NCI-H187 treated with DMSO at 0.1 percent for 48 hours (cell line): ENCODE measurements at places on chromosomes 13 and 19.
A peak's percentile ranks its signal among the peaks of the same experiment; 100 is the strongest.

- DNase-seq, result no peak
Observed at GRCh38 chr19:4541114-4541805, 1.4 kb upstream of the LRG1 start.

DNA sequence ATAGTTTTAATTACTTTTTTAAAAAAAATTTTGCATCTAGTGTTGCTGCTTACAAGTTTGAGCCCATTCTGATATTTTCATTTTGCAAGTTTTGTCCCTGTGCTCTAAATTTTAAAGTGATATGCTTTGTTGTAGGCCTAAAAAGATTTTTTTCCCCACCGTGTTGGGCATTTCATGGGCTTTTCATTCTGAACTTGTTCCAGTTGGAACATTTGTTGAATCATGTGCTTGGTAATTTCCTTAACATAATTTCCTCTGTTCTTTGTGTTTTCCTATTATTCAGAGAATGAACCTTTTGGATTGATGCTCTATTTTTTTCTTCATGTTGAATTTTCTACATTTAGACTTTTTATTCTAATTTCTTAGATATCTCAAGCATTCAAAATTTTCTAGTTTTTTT, 206.4 kb upstream of the SPRY2 start:
- DNase-seq, result no peak

GRCh38 chr13:113869263-113869662, 5.4 kb upstream of the GAS6 start:
- no peak for DNase-seq

DNA sequence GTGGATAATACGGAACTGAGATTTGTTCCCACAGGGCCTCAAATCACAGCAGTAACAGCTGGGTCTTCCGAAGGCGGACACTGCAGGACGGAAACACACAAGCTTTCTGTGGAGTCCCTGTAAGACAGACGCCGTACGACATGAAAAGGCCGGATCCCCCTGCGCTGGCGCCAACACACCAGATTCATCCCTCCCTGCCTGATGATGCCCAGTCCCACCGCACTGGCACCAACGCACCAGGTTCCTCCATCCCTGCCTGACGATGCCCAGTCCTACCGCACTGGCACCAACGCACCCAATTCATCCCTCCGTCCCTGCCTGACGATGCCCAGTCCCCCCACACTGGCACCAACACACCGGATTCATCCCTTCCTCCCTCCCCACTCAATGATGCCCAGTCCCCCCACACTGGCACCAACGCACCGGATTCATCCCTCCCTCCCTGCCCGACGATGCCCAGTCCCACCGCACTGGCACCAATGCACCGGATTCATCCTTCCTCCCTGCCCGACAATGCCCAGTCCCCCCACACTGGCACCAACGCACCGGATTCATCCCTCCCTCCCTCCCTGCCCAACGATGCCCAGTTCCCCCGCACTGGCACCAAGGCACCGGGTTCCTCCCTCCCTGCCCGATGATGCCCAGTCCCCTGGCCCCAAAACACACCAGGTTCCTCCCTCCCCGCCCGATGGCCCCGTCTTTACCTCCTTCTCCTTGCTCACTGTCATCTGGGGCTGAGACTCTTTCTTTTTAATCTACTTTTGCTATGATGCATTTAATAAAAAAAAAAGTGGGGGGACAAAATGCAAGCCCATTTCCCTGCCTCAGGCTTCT, 55.1 kb downstream of the RASA3 start:
- no peak for DNase-seq

DNA sequence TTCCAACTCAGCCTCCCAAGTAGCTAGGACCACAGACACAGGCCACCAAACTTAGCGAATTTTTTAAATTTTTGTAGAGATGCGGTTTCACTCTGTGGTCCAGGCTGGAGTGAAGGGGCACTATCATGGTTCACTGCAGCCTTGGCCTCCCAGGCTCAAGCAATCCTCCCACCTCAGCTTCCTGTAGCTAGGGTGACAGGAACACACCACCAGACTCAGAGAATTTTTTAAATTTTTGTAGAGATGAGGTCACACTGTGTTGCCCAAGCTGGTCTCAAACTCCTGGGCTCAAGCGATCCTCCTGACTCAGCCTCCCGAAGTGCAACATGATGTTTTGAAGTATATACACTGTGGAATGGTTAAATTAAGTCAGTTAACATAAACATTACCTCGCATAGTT, 263.6 kb downstream of the OXGR1 start:
- no peak for DNase-seq

- peak; percentile 24 for DNase-seq
Observed at GRCh38 chr13:94753327-94753726, 41.0 kb upstream of the SOX21 start.

GRCh38 chr19:55086730-55087541, 11.3 kb downstream of the EPS8L1 start:
- no peak for DNase-seq

GRCh38 chr19:51427201-51427600, 9.8 kb upstream of the SIGLEC10 start:
- DNase-seq, result no peak

DNA sequence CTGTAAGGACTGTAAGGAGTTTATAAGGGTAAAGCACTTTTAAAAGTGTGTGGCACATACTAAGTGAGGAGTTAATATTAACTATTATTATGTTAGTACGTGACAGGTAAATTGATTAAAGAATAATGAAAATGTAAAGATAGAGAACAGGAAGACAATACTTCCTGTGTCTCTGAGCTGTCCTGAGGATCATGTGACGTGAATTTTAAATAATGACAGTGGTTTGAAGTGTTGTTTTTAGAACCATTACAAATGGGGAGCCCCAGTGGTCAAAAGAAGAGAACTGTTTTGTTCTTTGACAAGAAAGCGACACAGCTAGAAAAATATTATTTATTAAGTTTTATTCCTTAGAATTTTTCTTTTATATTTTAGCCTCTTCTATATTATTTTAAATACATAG, 241.2 kb upstream of the STARD13 start:
- no peak for DNase-seq

DNA sequence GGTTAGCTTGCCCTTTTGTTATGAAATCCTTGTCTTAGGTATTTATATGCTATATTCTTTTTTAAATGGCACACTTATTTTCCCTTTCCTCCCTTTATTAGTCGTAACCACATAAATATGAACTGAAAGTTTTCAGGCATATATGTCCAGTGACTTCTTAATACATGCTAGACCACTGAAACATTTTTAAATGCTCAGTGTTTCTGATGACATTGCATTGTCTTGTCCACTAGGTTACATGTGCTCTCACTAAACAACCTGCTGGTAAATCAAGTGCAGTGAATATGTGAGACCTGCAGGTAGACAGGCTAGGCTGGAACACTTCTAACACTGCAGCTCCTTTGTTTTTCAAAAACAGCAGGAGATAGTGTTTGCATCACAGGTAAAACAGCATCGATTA, 332.6 kb upstream of the DACH1 start:
- no peak for DNase-seq

GRCh38 chr19:47509170-47509847, 5.6 kb downstream of the NAPA start:
- no peak for DNase-seq

DNA sequence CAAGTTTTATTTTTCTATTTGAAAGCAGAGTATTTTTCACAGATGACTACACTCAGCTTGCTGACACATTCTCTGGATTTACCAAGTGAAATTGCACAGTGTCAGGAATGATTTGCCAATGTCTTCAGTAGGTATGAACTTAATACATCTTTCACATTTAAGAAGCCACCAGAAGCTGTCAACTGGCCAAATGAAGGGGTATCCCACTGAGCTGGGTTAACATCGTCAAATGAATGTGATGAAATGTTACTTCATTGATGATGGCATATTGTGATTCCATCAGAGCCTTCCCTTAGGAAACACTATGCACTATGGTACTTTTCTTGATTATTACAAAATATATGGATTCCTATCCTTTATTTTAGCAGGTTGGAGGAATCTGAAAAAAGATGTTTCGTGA, 592.3 kb downstream of the FGF9 start:
- no peak for DNase-seq

DNA sequence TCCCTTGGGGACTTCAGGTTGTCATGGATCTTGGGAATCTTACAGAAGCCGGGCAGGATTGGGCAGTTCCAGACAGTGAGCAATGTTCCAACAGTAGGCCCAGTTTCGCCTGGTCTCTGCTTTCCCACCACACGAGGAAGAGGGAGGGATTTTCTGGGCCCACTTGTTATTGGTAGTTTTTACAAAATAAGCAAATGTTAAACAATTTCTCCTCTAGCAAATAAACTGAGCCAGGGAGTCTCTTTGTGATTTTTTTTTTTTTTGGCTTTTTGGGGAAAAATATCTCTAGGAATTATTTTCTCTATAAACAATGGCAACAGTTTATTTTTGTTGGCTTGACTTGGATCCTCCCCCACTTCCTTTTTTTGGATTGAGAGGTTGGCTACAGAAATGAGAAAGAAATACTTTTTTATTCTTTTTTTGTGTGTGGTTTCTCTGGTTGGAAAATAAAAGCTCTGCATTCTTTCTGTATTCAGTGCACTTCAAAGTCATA, 89.3 kb downstream of the TM9SF2 start:
- no peak for DNase-seq

DNA sequence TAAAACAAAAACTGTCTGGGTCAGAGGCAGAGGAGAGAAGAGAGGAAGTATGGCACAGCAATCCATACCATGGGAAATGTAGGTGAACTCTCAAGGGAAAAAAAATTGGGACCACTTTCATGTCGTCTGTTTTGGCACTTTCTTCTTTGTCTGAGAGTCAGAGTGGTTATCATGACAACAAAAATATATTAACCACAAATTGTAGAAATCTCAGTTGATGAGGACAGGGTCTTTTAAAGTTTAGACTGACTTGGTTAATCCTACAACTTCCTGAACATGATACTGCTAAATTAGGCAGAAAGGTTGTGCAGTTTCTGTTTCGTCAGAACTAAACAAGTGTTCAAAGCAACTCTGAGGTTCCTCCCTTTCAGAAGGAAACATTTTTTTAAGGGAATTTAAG, 15.2 kb downstream of the KLF5 start:
- no peak for DNase-seq

- no peak for DNase-seq
Observed at GRCh38 chr13:33145667-33146066, 129.4 kb downstream of the KL start.

GRCh38 chr19:47658431-47659348, 49.8 kb downstream of the BICRA start:
- no peak for DNase-seq

GRCh38 chr19:8004723-8005513, 523 bp downstream of the ELAVL1 start:
- DNase-seq, result no peak

GRCh38 chr13:83716121-83716520, 166.2 kb downstream of the SLITRK1 start:
- no peak for DNase-seq

DNA sequence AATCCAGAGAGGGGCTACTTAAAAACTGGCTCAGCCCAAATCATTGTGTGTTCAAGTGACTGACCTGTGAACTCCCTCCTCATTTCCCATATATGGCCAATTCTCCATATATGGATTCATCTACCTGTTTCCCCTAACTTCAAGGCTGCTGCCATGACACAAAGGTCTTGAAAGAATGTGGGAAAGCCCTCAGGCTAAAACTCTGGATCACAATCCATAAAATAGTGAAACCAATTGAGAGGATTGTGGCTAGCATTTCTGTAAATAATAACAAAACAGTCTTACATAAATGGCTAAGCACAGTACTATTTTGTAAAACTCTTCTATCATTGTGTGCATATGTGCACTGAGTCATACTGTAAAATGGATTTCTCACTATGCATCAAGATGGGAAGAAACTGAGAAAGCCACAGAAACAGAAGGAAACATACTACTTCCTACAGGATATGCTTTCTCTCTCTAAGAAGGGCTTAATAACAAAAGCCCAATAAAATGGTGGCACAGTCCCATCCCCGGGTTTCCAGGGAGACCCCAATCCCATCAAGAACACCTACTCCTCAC, 80.5 kb downstream of the FOXO1 start:
- DNase-seq, result no peak

DNA sequence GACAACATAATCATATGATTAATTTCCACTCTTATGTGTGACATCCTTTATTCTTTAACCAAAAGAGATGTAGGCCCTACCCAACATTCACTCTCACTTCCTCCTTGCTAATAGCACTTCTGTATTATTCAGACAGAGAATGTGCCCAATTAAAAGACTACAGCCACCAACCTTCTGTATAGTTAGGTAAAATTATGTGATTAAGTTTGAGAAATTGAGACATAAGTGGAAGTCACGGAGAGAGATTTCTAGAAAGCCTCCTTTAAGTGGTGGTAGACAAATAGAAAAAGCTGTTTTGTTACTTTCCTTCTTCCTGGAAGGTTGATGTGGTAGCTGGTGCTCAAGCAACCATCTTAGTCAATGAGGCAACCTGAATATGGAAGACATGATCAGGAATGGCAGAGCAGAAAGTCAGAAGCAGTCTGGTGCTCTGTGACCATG, 14.8 kb downstream of the EPSTI1 start:
- DNase-seq, result no peak

GRCh38 chr13:97539651-97540610, 106.0 kb downstream of the RAP2A start:
- DNase-seq, result no peak

DNA sequence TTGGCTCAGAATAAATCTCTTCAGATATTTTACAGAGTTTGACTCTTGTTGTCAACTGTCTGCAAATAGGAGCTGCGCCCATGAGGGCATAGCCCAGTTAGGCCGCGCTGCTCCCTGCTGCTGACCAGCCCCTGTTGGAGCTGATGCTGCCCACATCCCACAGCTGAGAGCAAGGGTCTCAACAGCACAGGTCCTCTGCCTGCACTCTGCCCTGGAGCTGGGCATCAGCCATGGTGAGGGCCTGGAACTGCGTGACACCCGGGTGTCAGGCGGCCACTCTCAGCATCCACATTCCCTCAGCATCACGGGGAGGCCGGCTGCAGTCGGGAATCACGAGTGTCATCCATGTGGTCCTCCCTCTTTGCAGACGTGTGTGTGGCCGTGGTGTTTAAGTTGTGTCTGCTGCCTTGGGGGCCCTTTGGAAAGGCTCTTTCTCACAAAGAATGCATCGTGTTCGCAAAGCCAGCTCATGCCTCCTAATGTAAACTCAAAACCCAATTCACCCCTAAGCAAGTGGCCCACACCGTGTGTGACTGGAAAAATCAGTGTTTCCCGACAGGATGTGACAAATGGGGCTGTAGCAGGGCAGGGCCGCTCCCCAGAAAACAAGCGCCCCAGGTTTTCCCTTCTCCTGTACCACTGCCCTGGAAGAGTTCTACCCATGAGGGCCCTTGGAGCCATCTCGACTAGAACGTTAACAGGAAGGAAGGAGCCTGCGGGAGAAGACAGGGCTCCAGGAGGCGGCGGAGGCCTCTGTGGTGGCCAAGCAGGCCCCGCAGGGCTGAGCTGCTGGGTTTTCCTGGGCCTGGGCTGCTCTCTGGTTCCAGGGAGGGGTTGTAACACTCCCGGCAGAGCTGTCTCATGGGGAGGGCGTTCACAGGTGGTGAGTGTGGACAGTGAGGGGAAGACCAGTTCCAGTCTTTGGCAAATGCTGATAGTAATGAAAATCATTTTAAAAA, 20.3 kb downstream of the ATP11A start:
- no peak for DNase-seq

- no peak for DNase-seq
Observed at GRCh38 chr19:57668635-57669034, at the start of gene ZSCAN4. TSS of gene ZSCAN4 (plus strand) at chr19:57668935. CDS start at chr19:57676146, 7,211 bp downstream.
